ENCODE measurements at places on chromosomes 6 and 20.

DNA sequence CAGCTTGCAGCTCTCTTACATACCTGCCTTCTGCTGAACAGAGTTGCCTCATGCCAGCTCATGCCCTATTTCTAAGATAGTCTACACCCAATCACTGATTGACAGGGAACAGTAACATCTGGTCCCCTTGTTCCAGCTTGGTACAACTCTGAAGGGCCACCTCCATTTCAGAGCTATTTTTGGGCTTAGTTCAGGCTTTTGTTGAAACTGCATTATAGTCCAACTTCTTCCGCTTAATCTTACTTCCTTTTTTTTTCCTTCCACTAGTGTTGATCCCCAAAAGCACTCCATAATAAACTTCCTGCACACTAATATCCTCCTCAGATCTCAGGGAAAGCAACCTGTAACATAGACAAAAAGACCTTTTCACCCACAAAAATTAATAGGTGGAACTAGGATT lies 65.7 kb upstream of the TNFRSF21 start:
- DNase-seq, result no peak

DNA sequence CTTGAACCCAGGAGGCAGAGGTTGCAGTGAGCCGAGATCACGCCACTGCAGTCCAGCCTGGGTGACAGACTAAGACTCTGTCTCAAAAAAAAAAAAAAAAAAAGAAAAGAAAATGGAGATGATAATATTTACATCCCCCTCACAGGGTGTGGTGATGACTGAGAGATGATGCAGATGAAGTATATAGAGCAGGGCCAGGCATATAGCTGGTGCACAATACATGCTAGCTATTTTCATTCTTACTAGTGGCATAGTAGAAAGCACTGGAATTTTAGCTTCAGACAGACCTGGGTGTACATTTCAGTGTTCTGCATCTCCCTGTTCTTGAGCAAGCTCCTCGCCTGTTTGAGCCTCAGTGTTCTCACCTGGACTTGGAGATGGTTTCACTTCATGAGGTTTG lies 36.9 kb downstream of the CEBPB start:
- DNase-seq, result no peak

GRCh38 chr6:332671-333070 lies 40.4 kb downstream of the DUSP22 start:
- no peak for DNase-seq

- DNase-seq, result no peak
Measured at GRCh38 chr6:15770347-15771143, 107.7 kb upstream of the DTNBP1 start.

GRCh38 chr20:8309634-8310033 lies 177.6 kb downstream of the PLCB1 start:
- DNase-seq, result peak; percentile 66

DNA sequence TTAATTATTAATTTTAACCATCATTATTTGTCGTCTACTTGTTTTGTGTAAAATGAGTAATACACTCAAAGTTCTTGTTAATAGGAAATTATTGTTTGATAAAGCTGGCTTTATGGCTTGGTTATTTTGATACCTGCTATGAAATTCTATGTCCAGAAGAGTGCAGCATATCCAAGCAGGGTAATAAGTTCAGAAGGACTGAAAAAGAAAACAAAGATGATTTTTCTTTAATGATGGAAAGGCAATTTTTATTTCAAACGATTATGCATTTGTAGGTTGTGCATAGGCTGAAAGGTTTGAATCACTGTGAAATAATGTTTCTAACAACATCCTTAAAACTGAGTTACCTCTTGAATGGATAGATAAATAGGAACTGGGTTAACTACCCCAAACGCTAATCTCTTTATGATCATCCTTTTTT lies 1.4 kb upstream of the MAN1A1 start:
- DNase-seq, result no peak

DNA sequence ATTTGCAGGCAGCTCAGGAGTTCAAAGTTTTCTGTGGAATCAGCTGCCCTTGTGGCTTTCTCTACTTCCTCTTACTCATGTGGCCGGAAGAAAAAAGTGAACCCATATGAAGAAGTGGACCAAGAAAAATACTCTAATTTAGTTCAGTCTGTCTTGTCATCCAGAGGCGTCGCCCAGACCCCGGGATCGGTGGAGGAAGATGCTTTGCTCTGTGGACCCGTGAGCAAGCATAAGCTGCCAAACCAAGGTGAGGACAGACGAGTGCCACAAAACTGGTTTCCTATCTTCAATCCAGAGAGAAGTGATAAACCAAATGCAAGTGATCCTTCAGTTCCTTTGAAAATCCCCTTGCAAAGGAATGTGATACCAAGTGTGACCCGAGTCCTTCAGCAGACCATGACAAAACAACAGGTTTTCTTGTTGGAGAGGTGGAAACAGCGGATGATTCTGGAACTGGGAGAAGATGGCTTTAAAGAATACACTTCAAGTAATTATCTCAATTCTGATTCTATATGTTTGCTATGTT lies 1.1 kb downstream of the MGME1 start:
- no peak for DNase-seq

DNA sequence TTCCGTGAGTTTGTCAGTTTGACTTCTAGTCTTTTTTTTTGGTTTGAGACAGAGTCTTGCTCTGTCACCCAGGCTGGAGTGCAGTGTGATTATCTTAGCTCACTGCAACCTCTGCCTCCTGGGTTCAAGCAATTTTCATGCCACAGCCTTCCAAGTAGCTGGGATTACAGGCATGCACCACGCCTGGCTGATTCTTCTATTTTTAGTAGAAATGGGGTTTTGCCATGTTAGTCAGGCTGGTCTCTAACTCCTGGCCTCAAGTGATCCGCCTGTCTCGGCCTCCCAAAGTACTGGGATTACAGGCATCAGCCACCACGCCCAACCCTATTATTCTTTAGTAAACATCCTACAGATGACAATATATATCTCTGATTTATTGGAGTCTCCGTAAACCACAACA lies 506.5 kb downstream of the PREX1 start:
- DNase-seq, result no peak

GRCh38 chr20:47669152-47669425 lies 116.2 kb downstream of the SULF2 start:
- DNase-seq, result no peak

DNA sequence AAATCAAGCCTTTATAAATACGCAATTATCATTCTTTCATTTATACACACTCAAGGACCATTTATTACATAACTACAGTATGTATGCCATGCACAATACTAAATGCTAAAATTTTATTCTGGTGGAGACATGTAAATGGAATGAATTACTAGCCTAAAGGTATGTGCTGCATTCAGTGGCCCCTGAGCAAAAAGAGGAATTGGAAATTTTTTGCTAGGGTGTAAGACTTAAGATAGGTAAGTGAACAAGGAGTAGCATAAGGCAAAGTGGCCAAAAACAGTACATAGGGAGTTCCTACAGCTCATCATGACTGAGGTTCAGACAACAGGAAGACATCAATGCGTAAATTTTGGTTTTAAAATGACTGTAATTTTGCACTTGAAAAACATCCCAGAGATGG lies 2.3 kb upstream of the MTFR2 start:
- DNase-seq, result no peak

DNA sequence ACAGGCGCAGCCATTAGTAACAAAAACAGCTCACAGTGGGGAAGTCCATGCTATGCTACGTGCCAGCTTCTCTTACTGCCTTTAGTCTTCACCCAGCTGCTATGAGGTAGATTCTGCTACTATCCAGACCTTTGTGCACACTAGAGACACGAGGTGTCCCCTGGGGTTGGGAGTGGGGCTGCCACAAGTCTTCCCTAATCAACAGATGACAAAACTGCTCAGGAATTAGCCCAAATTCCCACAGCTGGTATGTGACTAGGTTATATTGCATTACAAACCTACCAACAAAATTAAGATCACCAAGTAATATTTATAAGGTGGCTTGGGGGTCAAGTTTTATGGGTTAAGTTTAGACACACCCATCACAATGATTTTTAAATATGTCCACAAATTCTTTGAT lies 63.3 kb downstream of the PSMB1 start:
- DNase-seq, result no peak

DNA sequence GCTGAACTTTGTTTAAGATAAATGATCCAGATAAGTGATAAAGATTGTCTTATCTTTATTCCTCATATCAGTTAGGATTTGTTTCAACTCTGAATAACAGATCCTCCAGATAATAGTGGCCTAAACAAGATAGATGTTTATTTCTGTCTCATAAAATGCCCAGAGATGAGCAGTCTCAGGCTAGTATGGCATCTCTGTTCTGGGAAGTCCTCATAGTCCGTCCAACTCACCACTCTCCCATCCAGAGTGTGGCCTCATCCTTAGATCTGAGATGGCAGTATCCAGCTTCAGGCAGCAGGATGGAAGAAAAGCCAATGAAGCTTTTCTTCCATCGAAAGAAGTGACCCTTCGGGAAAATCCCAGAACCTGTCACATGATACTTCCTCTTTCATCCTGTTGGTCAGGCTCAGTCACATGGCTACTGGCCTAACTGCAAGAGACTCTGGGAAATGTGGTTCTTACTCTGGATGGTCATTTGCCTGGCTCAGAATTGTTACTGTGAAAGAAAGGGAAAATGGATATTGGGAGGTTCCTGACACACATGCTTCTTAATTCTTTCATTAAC lies 29.4 kb upstream of the TAGAP start:
- no peak for DNase-seq

GRCh38 chr6:154500769-154501577 lies 9.5 kb downstream of the CNKSR3 start:
- DNase-seq, result no peak

- no peak for DNase-seq
Measured at GRCh38 chr6:41439524-41440418, 104.4 kb downstream of the NCR2 start.

DNA sequence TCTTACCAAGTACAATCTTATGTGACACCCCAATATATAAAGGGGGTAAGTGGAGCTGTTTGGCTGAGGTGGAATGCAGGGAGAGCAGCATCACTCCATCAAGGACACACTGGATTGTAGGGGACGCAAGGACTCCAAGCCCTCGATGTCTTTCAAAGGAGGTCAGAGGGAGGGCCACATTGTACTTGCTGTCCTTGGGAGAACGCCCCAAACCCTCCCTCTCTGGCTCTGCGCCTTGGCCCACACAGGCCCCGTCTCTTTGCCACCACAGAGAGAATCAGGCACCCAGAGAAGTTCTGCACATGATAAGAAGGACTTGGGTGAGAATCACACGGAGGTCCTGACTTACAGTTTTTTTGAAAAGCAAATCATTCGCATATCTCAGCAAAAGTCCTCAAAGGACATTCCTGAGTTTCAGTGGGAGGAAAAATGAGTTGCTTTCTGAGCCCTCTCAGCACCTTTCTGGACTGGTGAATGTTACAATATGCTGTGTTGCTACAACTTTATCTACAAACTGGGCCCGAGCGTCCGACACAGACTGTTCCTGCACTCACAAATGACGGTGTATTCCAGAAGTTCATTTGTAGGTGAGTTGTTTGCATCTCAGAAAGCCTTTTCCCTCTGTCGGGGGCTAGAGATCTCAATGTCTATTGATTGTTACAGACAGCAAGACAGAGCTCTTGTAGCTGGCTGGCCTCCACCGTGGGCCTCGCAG lies 92.5 kb upstream of the AKAP12 start:
- DNase-seq, result no peak

DNA sequence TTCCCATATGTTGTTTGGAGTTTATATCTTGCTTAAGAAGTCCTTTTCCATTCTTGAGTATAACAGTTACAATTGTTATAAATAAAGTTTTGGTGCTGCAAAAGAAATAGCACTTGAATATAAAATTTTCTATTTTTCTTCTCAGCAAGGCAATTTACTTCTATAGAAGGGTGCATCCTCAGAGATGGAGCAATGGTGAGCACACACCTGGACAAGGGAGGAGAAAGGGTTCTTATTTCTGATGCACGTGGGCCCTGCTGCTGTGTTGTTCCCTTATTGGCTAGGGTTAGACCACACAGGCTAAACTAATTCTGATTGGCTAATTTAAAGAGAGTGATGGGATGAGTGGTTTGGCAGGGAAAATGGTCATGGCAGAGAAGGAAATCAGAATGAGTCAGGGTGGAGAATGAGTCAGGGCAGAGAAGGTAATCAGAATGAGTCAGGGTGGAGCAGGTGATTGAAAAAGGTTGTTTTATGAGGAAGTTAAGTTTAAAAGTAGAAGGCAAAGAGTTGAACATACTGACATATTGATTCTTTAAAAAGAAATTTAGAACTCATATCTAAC lies 38.0 kb downstream of the CST8 start:
- no peak for DNase-seq

DNA sequence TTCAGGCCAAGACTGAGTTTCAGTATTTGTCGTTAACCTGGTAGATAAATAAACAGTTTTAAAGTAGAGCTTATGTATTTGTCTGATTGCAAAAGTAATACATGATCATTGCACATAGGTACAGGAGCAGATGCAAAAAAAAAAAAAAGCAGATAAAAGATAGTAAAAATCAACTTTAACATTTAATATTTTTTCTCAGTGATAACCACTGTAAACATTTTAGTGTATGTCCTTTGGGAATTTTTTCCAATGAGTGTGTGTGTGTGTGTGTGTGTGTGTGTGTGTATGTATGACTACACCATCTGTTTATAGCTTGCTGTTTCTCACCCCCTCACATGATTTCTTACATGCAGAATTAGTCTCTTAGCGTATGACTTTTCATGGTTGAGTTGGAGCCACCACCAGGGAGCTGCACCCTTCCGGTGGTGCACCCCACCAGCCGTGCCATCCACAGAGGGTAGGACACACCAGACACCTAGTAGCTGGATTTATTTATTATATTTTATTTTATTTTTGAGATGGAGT lies 26.3 kb downstream of the WRNIP1 start:
- DNase-seq, result no peak

DNA sequence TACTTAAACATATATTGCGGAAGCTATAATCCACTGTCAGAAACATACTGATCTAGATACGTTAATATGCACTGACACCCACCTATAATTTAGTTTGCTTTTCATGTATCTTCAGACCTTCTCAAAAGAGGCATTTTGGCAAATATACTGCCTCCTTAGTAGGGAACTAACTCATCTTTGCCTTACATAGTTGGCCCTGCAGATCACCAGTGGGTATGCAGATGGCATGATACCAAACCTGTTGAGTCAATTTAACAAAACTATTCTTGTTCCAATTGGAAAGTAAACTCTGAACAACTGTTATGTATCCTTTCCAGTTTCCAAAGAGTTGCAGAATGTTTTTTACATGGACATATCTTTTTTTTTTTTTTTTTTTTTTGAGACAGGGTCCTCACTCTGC lies 35.6 kb upstream of the TBC1D20 start:
- DNase-seq, result no peak

Measured in ecto neural progenitor cell (in vitro differentiated cells).